Fibroblast of skin of scalp (primary cell): ENCODE measurements at places on chromosomes 11 and 22.

DNA sequence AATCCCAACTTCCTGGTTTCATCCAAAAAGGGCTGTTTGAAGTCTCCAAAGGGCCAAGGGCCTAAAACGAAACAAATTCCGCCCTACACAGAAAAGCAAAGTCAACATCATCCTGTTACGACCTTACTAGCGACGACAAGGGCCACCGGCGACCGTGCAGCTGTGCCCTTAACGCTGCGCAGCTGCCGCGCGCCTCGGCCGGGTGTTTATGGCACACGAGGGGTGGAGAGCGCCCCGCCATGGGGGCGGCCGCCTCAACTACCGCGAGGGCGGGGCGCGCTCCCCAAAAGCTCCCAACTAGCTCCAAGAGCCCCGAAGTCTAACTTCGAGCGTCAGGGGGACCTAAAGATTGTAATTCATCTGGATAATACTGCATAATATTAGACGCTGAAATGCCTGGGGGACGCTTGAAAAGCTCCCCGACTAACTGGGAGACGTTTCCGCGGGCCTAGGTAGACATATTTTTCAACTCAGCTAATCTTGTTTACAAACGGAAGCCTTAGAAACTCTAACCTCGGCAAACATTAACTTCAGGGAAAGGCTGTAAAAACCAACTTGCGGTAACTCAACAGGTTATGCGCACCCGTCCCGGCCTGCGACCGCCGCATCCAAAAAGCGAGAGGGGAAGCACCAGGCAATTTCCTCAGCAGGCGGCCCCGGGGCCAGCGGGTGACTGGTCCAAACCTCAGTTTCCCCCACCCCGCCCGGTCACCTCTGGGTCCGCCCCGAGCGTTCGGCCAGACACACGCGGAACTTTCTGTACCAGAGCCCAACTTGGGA is 694 bp downstream of the TMEM123 start:
- DNase-seq, result peak; percentile 34

DNA sequence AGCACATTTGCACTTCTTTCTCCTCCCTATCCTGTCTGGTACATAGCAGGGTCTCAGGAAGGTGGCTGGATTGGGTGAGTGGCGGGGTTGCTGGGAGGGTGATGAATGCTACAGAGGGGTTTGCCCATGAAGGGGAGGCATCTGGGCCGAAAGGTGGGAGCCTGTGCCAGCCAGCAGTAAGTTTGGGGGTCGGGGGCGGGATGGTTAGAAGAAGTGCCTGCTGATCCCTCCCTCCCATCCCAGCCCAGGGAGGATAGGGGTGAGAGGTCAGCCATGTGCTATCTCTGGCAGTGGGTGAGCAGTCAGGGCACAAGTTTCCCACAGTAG is 2.8 kb downstream of the CD82 start:
- no peak for DNase-seq

DNA sequence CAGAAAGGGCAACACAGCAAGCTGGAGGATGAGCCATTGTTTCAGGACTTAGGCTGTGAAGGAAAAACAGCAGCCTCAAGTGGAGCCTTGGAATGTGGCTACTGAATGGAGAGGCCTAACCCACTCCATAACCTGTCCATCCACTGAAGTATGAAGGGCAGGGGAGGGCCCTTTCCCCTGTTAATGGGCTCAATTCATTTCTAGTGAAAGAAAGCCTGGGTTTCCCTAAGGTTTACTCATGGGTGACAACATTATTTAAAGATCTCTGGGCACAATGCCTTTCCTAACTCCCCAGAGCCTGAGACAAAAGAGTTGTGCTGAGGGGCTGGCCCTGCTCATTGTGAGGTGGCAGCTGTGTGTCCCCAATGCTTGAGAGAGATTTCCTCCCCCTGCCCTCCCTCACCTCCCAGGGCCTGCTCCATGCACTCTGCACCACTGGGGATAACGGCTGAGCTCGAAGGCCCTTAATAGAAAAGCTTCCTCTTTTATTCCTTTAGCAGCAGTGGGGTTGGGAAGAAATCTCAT is 83.8 kb downstream of the ME3 start:
- DNase-seq, result no peak

GRCh38 chr22:41263704-41264103 is 22.3 kb downstream of the RANGAP1 start:
- DNase-seq, result no peak

GRCh38 chr11:122398167-122398566 is 257.4 kb upstream of the UBASH3B start:
- DNase-seq, result peak; percentile 47

DNA sequence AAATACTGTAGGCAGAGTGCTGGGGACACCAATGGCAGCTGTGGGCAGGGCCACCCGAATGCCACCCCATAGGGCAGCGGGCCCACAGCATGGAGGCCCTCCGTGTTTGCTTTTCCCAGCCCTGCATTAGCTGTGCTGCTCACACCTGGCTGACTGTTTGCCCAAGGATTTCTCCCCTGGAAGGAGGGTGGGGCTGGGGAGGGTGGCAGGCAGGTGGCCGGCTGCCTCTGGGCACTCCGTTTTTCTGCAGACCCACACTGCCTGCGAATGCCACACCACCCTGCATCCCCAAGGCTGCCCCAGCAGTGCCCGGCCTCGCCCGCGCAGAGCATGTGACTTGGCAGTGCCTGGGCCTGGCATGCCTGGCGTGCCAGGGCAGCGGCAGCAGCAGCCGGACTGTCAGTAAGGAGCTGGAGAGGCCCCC is 19.6 kb downstream of the DAGLA start:
- no peak for DNase-seq

DNA sequence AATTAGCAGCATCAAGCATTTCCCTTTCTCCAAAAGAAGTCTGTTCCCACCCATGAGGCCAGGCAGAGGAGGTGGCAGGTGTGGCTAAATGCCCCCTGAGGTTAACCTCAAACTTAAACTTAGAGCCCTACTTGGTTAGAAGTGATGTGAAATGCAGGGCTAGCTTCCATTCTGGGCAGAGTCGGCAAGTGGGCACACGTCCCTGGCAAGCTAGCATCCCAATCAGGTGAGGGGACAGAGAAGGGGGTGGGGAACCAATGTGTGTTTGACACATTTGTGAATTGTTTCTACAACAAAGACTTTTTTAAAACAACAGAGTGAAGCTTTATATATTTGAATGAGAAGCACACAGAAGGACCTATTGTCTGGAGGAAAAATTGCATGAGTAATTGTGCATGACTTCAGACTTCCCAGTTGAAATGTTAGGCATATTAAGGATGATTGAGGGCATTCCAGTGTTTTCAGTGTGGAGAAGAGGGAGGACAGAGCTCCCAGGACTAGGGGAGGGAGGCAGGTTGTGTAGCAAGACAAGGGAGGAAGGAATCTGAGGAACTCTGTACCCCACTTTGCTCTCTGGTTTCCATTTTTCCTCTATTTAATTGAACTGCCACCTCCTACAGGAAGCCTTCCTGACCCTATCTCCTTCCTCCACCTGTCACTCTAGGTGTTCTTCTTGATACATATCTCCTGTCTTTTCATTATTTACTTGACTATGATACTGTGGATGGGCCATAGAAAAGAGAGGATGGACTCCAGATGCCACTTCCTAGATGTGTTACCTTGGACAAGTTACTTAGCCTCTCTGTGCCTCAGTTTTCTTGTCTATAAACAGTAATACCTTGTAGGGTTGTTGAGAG is 83.3 kb upstream of the PICALM start:
- peak; percentile 76 for DNase-seq

DNA sequence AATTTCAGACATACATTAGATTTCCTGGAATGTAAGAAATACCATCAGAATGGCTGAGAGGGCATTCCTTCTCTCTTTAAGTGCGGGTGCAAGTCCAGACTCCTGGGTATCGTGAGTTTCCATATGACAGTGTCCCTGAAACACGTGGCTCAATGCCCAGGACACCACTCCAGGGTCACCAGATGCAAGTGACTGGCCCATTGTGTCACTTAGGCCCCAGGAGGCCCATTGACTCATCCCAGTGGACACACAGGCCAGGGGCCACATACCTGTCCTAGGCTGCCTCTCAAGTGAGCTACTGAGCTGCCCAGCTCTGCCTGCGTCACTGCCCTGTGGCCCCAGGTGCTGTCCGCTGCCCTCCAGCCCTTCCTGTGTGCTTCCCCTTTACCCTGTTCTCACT is 18.5 kb downstream of the FBLN1 start:
- DNase-seq, result no peak

DNA sequence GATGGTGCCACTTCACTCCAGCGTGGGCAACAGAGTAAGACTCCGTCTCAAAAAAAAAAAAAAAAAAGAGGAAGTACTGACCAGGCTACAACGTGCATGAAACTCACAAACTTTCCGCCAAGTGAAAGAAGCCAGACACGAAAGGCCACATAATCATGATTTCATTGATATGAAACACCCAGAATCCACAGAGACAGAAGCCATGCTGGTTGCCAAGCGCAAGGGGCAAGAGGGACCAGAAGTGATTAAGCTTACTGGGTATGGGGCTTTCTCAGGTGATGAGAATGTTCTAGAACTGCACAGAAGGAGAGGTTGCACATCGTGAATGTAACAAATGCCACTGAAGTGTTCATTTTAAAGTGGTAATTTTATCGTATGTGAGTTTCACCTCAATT is 60.9 kb downstream of the CELSR1 start:
- DNase-seq, result no peak

DNA sequence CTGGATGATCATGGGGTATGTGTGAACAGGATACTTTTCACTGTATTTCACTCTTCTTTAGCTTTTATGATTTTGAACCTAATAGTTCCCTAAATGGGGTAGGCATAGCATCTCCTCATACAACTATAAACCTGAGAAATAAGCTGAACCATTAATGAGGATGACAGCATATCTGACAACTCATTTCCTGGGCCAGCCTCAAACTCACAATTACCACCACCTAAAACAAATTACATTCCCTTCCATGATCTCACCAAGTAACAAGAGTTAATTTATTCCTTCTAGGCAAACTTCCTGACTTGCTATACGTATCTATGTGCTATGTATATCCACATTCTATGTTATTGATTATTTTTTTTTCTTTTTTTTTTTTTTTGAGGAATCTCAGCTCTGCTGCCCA is 23.0 kb downstream of the SIK3 start:
- DNase-seq, result peak; percentile 40

- peak; percentile 73 for DNase-seq
Measured at GRCh38 chr22:27749597-27750225, 51.8 kb downstream of the MN1 start.

DNA sequence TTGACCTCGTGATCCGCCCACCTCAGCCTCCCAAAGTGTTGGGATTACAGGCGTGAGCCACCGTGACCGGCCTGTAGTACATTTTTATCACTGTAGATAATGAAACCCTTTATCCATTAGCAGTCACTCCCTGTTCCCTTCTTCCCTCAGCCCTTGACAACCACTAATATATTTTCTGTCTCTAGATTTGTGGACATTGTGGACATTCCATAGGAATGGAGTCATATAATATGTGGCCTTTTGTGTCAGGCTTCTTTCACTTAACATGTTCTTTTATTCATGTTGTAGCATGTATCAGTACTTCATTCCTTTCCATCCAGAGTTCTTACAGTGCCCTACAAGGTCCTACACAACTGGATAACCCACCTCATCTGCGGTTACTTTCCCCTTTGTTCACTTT is 30.5 kb downstream of the RRM1 start:
- no peak for DNase-seq

GRCh38 chr22:44068422-44069191 is 44.5 kb downstream of the PARVB start:
- DNase-seq, result no peak

DNA sequence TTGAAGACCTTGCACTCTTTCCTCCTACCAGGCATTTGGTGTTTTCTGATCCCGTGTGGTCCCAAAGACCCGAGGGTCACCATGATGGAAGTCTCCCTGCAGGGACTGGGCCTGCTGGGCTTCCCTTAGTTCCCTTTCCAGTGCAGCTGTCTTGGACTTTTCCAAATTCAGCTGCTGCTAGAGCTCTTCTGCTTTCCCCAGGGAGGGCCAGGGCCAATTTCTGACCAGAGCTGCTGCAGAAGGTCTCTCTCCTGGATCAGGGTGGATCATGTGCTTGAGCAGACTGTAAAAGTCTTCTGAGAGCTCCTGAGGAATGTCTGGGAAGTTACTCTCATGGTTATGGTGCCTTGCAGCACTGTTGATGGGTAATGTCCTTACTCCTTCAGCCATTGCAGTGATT is 23.2 kb downstream of the LDLRAD3 start:
- DNase-seq, result no peak

DNA sequence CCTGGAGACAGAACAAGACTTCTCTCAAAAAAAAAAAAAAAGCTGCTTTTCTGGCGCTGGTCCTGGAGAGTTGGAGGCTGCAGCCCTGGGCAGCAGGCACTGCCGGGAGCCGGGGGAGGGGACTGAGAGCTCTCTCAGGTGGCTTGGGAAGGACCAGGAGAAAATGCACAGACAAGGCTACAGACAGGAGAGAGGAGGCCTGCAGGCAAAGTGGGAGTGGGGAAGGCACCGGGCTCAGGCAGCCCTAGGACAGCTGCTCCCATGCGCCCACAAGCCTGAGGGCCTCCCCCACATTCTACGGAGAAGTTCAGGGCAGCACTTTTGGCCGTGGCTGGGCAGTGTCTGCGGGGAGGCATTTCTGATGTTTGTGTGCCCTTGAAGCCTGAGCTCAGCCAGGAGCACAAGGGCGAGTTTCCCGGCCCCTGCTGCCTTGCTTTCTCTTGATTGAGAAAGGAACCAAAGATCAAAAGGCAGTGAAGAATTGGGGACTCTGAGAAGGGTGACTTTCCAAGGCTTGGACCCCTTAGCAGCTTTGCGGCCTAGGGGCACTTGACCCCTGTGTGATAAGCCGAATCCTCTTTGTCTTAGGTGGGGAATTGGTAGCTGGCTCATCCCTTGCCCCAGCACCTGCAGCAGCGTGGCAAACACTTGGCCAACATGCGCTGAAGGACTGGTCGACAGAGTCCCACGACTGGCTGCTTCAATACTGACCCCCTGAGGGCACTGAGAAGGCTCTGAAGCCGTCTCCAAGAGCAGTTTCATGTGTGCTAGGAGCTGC is 35.3 kb downstream of the PPM1F start:
- DNase-seq, result no peak

- no peak for DNase-seq
Measured at GRCh38 chr11:50247309-50247874, 214.7 kb downstream of the OR4C45 start.

DNA sequence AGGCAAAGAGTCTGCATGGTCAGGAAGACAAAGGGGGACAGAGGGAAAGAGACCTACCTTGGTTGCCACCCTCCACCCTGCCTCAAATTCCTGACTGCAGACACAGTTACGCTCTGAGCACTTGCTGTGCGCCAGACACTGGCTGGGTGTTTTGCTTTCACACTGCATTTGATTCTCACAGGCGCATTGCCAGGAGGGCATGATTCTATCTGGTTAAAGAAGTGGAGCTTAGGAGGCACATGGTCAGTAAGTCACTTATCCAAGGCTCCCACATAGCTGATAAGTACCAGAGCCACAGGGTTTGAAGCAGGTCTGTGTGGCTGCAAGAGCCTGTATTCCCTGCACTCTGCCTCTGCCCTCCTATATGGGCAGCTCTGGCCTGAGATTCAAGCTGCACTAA is 103.9 kb downstream of the TIMP3 start:
- peak; percentile 8 for DNase-seq
